Occipital lobe (tissue), 3 donors: ENCODE measurements at places on chromosomes 12 and 14.

GRCh38 chr14:78135450-78135891 is 34.7 kb upstream of the NRXN3 start:
- no peak for DNase-seq

DNA sequence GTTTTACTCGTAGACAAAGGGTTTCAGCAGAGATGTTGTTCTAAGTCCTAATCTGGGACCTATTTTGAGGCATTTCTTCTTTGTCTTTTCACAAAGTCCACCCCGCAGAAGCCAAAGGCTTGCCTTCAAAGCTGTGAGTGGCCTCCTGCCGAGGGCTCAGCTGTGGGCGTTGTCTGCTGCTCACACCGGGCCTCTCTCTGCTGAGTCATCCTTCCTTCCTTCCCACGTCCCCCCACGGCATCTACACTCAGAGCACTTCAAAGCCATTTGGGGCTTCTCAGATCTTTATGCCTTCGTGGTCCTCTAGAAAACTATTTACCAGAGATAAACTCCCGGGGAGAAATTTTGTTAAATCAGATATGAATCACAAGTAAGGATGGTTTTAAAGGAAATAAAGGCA is 115.9 kb upstream of the TMPO start:
- peak; percentile 53 for DNase-seq

DNA sequence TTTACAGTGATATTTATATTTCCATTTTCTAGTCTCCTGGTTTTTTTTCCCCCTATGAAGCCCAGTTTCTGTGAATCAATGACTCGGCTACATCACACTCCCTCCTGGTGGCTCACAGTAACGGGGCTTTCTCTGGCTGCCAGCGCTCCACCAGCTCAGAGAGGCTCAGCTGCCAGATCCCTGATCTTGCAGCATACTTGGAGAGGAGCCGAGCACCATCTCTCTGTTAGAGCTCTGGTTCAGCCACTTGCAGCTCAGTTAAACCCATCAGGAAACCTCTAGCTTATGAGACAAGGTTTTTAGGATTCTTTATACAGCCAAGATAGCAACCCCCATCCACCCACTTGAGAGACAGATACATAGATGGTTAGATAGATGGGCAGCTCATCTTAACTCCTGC is 74.6 kb downstream of the CIT start:
- DNase-seq: peak; percentile 77

DNA sequence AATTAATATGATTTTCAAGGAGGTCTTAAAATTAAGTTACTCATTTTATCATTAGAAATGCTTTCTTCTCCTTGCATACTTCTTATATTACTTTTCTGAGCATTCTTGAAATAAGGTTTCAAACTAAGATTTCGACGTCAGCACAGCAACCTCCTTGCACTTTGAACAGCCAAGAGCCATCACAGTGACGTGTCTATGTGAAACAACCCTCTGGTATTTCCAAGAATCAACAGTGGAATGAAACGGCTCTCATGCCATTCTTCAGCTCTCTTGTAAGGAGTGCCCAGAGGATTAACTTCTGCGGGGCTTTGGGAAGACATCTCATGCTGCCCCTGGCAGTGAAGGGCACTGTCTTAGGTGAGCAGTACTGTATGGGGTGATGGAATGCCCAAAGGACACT is 109.2 kb downstream of the EFCAB11 start:
- DNase-seq: no peak

- no peak for DNase-seq
Observed at GRCh38 chr12:52878507-52879393, 26.1 kb downstream of the KRT8 start.

DNA sequence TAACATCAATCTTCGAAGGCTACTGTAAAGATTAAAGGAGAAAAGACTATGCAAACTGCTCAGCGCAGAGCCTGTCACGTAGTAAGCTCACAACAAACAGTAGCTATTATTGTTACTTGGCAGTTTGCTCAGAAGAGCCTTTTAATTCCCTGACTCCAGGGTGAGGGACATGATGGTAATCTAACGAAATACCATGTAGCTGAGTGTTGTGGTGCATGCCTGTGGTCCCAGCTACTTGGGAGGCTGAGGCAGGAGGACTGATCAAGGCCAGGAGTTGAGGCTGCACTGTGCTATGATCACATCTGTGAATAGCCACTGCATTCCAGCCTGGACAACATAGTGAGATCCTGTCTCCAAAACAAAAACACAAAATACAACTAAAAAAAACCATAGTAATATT is 22.8 kb downstream of the HEBP1 start:
- no peak for DNase-seq

DNA sequence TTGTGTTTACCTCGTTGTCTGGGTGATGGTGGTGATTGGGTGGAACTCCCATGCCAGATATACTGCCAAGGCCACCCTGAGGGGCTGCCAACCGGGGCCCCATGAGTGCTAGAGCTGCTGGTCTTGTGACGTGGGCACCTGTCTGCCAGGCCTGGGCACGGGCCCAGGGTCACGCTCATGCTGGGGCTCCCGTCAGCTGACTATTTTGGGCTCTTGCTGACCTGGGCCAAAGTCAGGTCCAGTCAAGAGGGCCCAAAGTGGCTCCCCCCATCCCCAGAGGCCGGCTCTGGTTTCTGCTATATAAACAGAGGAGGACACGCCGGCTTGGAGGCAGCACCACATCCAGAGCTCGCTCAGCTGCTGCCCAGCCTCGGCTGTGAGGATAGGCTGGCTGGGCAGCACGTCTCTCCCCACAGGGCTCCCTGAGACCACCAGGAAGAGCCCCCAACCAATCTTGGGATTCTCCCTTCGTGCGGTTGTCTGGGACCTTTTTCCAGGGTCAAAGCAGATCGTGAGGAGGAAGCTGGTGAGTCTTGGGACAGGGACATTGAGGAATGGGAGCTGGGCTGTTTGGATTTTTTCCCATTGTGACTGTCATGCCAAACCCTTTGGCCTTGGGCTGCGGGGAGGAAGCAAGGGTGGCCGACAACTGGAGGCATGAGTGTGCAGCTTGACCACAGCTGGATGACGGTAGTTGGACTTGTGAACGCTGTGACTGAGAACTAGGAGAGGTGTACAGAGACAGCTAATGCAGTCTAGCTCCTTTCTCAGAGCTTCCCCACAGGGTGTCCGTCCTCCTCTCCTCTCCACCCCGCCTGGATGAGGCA is 7.6 kb upstream of the NR4A1 start:
- no peak for DNase-seq

DNA sequence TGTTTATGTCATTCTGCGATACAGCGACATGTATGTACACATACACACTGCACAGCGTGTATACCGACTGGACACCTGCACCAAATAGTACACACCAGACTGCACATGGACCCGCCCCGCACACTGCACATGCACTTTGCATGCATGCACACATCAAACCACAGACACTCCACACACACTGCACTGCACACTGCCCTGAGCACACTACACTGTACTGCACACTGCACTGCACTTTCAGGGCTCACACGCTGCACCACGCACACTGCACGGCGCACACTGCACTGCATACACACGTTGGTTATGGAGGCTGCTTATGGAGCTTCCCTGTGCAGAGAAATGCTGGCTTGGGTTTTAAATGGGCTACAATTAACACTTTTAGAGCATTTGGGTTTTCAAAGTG is 1.6 kb downstream of the PAPLN start:
- no peak for DNase-seq

- DNase-seq: no peak
Observed at GRCh38 chr14:97603201-97603600, 806.0 kb downstream of the VRK1 start.

DNA sequence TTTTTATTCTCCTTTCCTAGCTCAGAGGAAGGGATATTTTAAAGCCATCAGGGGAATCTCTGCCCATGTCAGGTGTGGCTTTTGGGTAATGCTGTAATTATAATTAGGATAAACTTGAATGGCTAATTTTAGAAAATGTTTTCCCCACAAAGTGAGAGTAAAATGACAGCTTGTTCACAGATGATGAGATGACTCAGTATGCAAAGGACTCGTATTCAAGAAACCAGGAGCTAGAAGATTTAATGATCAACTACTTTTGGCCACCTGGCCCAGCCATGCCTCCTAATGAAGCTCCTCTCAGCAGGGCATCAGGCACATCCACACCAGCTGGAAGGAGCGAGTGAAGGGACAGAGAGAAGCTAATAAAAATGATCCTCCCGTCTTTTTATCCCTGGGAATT is 29.0 kb upstream of the PLEKHG7 start:
- no peak for DNase-seq

DNA sequence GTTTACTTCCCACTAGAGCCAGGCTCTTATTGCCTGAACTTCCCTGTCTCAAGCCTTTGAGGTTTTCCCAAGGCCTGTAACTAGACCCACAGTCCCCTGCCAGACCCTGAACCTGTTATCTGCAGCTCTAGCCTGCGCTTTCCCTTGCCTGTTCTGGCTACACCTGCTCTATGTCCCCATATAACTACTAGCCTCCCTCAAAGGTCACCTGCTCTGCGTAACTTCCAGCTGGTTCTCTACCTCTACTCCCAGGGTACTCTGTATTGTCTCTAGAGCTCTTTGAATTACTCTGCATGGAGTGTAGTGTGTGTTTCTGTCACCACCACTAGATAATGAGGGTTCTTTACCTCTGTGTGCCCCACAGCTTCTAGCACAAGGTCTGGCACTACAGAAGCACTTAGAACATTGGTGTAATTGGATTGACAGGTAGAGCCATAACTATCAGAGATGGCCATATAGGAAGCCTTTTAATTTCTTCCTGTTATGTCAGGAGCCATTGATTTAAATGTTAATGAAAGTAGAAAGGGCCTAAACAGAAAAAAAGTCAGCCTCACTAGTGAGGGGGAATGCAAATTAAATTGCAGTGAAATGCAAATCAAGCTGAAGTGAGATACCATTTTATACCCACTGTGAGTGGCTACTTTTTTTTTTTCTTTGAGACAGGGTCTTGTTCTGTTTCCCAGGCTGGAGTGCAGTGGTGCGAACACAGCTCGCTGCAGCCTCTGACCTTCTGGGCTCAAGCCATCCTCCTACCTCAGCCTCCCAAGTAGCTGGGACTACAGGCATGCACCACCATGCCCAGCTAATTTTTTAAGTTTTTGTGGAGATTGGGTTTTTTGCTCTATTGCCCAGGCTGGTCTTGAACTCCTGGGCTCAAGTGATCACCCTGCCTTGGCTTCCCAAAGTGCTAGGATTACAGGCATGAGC is 47.8 kb downstream of the EID3 start:
- no peak for DNase-seq

GRCh38 chr12:119399301-119399700 is 64.8 kb downstream of the CCDC60 start:
- DNase-seq: no peak

- no peak for DNase-seq
Observed at GRCh38 chr14:95524706-95525512, 8.5 kb upstream of the SYNE3 start.

DNA sequence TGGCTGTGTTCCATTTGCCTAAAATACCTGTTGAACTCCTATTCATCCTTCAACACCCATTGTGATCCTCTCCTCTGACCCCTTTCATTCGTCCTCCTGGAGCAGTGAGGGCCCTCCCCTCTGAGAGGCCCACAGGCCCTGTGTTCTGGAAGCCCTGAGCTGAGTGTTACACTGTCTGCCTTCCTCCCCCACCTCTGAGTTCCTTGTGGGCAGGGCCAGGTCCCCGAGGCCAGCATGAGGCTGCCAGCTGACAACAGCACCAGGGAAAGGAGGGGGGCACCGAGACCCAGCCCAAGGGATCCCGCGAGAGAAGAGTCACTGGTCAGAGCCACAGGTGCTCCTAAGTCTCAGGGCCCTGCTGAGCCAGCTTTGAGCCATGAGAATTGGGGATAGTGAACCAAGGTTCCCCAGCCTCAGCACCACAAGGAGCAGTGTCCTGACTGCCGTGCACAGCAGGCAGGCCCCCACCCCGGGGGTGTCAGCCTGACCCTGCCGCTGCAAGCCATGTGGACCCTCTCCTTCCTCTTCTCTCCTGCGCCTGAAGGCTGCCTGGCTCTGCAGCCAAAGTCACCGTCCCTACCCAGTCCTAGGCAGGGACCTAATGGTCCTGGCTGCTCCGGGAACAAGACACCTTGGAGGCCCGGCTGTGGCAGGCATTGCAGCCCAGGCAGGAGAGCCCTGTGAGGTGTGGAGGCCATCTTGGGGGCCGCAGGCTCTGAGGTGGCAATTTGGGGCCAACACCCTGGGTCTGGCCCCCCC is 52.5 kb downstream of the BEGAIN start:
- DNase-seq: no peak

DNA sequence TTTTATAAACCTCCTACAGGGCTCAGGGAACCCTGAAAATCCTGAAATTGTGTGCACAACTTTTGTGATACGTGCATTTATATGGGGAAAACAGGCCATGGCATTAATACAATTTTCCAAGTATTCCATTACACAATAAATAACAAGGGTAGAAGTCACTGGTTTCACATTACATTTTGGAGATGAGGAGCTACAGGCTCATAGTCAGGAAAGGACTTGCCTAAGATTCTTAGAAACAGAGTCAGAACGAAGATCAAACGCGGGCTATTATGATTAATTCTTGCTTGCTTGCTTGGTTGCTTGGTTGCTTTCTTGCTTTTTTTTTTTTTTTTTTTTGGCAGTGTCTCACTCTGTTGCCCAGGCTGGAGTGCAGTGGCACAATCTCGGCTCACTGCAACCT is 16.7 kb downstream of the NOS1 start:
- DNase-seq: no peak

DNA sequence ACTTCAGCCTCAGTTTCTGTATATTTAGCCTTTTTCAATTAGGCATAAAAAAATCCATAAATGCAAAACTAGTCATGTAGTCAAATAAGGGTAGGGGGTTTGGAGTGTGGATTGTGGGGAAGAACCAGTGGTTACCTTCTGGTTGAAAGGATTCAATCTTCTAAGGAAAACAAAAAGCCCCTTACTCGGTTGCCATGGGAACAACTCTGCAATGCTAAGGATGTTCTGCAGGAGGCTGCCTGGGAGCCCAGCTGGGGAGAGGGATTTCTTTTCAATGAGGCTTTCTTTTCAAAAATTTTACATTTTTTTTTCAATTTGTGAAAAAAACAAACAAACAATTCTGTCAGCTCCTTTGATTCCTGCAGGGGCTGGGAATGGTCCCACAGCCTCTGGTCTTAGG is 67.2 kb downstream of the SLC8A3 start:
- no peak for DNase-seq

DNA sequence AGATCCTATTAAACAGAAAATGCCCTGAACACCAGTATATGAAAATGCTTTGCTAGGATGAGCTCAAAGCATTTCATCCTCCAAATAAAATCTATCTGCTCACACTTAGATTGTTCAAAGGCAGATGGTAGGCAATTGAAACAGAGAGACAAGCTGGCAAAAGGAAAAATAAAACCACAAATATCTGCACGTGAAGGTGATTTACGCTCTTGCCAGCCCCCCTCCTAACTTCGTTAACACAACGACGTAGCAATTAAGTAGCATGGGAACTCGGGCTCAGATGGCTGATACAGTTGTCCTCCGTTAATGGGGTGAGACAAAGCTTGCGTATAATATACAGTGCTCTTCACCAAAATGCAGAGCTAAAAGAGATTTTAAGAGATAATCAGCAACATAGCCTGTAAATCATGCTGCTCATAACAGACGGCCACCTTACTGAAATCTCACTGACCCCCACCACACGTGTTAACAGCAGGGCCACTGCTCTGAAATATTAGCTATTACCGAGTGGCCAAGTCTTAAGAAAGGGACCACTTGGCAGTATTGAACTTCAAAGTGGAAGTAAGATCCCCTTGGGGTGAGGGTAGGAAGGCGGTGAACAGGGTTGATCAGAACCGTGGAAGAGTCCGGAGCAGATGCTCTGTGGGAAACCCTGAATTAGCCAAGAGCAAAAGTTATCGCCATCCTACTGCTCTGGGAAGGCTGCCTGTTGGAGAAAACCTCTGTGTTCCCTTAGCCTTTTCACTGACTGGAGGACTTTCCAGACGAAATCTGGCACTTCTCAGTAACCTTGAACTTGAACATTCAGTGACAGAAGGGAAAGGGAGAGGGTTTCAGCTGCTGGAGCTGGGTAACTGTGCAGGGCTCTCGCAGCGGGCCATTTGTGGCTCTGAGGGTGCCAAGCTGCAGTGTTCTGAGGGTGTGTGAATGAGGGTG is 23.1 kb downstream of the ETV6 start:
- no peak for DNase-seq
